ENCODE measurements at places on chromosomes 4 and X.

GRCh38 chr4:53614591-53614990, 23.3 kb upstream of the LNX1 start:
- no peak for DNase-seq

GRCh38 chrX:104565791-104566680, at the start of gene IL1RAPL2:
Gene IL1RAPL2 (plus strand): TSS chrX:104566199.
- DNase-seq, result no peak

DNA sequence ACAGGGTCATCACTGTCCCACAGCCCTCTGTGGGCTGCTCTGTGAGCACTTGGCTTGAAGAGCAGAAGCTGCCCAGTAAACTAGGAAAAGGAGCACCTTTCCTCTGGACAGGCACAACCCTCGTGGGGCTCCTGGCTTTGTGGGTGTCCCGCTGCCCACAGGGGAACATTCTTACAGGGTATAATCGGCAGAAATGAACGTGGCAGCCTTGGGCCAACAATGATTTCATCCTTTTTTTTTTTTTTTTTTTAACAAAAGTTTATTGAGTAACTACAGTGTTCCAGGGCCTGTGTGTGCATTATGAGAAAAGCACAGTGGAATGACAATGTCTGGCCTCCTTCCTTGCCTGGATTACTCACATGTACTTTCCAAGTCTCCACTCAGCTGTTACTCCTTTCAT, 197.2 kb downstream of the PDGFC start:
- DNase-seq, result no peak

GRCh38 chr4:38283724-38284123, 323.5 kb downstream of the PTTG2 start:
- no peak for DNase-seq

DNA sequence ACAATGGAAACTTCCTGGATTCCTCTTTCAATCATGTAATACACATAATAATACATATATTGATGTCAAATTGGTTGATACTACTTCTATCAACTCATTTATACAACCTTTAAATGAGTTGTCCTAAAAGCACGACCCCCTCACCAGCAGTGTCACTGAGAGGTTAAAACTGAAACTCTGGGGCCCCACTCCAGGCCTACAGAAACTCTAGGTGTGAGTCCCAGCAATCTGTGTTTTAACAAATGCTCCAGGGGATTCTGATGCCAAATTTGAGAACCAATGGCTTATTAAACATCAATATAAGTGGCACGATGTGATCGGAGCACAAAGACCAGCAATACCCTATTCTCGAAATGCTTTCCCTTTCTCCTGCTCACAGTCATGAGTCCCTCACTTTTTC, 47.9 kb downstream of the ATP8A1 start:
- no peak for DNase-seq

DNA sequence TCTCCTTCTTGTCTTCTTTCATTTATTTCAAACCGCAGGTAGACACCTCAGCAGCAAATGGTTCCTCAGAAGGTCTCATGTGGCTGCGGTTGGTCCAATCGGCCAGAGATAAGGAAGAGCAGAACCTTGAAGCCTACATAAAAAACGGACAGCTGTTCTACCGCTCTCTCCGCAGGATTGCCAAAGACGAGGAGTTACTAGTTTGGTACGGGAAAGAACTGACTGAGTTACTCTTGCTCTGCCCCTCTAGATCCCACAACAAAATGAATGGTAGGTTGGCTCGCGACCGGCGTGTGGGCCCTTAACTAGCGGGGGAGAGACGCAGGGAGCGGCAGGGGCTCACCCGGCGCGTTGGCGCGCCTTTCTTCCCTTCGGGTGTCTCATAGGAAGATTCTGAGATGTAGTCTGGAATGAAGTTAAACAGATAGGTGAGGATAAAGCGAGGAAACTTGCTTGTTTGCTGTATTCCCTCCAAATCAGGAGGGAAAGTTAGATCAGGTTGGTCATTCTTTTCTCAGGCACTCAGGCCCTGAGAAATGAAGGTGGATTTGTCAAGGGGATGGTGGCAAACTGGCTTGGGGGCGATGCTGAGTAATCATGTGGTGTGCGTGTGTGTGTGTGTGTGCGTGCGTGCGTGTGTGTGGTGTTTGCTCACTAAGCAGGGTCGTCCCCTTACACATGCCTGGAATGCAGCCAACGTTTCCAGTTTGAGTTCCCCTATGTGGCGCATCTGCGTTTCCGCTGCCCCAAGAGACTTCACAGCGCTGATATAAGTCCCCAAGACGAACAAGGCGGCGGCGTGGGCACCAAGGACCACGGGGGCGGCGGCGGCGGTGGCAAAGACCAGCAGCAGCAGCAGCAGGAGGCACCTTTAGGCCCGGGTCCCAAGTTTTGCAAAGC, 4.2 kb downstream of the PRDM8 start:
- DNase-seq, result peak; percentile 48

DNA sequence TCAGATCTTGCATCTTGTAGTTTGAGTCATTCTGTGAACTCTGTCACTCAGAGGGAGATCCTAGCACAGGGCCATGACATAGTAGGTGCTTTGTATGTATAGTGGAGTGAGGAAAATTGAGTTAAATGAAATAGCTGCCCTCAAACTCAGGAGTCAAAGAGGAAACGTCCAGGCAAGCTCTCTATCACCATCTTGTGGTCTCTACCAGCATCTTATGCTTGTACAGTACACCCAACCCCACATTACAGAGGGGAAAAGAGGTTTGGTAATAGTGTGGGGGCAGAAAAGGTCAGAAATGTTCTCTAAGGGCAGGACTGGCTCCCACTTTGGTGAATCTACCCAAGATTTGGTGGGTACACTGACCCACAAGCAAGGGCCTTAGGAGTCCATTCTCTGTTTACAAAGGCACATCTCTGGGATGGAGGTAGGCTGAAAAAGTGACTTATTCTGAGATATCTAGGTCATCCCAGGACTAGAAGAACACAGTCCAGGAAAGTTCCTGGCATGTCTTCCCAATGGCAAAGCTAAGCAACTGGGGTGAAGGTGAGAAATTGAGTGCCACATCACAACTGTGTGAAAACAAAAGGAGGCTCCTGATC, 131.8 kb downstream of the OR13H1 start:
- DNase-seq, result no peak

- DNase-seq, result no peak
These were observed 526.3 kb downstream of the SPRY1 start for GRCh38 chr4:123922847-123923246.

DNA sequence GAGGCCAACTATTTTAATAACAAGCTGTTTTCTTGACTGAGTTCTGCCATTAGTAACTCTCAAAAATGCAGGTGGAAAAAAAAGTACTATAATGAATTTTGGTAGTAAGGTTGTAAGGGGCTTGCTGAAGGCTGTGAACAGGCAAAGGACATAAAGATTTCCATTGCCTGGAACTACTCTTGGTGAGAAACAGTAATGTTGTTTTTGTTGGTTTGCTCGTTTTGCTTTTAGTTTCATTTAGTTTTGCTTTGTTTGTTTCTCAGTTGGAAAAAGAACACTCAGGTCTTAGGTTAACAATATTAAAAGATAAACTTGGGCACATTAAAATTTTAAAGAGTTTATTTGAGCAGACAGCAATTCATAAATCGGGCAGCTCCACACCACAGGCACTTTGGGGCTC, 824.5 kb upstream of the HTR2C start:
- DNase-seq, result no peak

GRCh38 chr4:124111922-124112321, 600.6 kb downstream of the ANKRD50 start:
- no peak for DNase-seq

- DNase-seq, result no peak
These were observed 23.4 kb downstream of the BCOR start for GRCh38 chrX:40074080-40074958.

GRCh38 chr4:168604496-168605373, 107.9 kb downstream of the PALLD start:
- DNase-seq, result no peak

DNA sequence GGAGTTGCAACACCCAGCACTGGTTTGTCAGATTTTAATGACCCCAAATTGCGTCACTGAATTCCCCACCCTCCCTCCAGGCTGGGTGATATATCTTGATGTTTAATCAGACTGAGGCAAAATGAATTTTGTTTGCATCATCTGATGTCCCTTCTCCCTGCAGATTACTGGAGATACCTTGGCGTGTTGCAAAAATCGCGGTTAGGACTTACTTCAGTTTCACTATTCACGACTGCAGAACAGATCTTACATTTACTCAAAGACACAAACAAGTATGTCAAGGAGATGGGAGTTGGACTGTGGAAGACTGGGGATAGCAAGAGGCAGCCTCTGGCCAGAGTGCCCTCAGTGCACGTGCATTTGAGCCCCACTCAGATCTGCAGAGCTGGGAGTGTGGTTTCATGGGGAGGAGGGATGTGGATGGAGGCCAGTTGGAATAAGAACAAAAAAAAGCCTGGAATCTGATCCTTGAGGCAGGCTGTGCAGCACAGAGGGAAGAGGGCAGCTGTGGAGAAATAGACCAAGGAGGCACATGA, 92.2 kb upstream of the MTM1 start:
- no peak for DNase-seq

GRCh38 chr4:94032754-94033153, 174.9 kb upstream of the SMARCAD1 start:
- DNase-seq, result no peak

GRCh38 chr4:172514801-172515200, 653.8 kb upstream of the GALNT7 start:
- no peak for DNase-seq

- no peak for DNase-seq
These were observed 171.6 kb downstream of the NR3C2 start for GRCh38 chr4:148270630-148271029.

DNA sequence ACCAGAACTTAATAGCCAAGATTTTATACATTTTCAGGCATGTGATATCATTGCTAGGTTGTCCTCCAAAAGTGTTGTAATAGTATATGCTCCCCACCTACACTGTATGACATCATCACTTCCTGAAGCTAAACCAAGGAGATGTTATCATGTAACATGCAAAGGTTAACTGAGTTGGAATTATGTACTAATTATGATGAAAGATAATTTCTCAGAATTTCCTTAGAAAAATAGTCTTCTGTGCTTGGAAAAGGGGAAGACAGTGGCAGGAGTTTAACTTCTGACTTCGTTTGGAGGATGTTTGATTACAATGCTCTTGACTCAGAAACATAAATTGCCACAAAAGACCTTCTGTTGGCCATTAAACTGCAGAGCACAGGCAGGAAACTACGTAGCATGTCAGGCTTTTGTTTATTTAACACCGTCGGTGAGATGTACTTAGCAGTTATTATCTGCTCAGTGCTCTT, 83.6 kb upstream of the GUCY1A1 start:
- no peak for DNase-seq

- no peak for DNase-seq
These were observed 32.8 kb downstream of the VCX2 start for GRCh38 chrX:8138252-8138651.
